Adrenal gland (tissue), 19 donors: ENCODE measurements at places on chromosomes 1 and 21.
A peak's percentile ranks its signal among the peaks of the same experiment; 100 is the strongest.

DNA sequence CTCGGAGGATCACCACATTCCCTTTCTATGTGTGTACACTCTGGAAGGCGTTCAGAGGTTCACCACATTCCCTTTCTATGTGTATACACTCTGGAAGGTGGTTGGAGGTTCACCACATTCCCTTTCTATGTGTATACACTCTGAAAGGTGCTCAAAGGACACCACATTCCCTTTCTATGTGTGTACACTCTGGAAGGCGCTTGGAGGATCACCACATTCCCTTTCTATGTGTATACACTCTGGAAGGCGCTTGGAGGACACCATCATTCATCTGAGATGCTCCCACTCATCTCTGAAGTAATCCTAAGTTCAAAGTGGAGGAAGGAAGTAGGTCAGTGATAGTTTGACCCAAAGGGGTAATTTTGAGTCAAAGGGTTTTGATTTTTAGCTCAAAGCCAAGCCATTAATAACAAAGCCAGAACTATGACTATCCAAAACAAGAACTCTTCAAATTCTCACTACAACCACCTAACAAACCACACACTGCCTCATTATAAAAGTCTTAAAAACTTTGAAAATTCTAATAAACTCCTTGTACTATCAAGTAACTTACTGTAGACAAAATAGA is 32.9 kb downstream of the NRIP1 start:
- DNase-seq = no peak

DNA sequence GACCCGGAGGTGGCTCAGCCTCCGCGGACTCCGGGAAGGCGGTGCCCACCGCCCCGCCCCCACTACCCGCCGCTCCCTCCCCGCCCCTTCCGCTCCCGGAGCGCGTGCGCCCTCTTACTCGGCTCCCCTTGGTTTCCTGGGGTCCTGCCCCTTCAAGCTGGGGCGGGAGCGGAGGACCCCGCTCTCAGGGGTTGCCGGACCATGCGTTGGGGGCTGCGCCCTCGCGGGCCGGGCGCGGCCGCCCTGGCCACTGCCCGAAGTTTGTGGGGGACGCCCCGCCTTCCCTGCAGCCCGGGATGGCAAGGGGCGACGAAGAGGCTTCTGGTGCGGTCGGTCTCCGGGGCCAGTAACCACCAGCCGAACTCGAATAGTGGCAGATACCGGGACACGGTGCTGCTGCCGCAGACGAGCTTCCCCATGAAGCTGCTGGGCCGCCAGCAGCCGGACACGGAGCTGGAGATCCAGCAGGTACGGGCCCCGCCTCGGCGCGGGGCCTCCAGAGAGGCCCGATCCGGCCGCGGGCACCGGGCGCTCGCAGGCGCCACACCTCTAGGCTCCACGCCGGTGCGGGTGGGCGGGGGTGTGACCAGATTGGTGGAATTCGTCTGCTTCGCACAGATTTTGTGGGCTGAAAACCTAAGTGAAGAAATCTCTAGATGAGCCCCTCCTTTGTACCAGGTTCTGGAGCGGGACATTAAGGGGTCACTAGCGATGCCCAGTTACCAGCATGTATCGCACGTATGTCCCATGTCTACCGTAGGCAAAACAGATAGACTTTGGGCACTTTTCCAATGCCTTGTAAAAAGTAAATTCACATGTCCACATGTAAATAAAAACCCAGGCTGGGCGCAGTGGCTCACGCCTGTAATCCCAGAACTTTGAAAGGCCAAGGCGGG is at the start of gene IARS2:
Gene IARS2, plus strand, starts transcription at position 117 of the 896 bp plus-strand sequence. Its CDS starts 85 bp downstream, at position 202.
- peak; percentile 92 for DNase-seq

DNA sequence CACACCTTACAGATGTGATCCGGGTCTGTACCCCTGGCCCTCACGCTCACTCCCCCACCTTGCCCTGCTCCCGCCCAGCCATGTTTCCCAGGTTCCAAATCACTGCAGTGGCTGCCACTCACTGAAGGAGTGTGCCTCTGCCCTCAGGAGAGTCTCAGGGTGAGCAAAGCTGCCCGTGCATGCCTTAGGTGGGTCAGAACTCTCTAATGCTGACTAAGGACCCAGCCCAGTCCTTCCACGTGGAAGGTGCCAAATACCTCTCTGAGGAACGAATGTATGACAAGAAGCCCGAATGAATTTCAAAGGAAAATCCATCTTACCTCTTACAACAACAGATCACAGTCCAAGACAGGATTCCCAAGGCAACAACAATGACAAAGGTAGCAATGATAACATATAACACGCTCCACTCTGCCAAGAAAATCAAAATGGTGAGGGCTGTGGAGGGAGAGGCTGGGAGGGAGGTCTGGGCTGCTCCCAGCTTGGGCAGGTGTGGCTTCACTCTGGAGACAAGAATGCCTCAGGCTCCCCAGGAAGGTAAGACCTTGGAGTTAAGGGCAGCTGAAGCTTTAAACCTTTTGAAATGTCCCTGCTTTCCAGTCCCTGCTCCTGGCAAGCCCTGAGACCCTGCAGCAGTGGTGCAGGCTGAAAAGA is 115.2 kb downstream of the KIAA0319L start:
- DNase-seq = no peak

DNA sequence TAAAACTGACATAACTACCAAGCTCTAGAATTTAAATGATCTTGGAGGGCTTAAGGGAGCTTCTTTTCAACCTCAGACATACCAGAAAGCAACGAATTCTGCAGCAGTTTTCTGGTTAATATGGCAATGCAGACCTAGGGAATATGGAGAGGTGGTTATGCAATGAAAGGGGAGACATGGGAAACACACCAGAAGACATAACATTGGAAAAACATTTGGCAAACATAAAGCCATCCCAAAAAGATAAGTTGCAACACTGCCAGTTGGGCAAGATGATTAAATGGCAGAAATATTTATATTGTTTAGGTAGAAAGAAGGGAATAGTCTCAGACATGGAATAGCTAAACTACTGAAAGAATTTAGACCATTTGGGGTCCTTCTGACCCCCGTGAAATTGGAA is 104.5 kb downstream of the KCNJ6 start:
- no peak for DNase-seq

GRCh38 chr1:51444096-51444495 is 75.0 kb downstream of the EPS15 start:
- DNase-seq = no peak

DNA sequence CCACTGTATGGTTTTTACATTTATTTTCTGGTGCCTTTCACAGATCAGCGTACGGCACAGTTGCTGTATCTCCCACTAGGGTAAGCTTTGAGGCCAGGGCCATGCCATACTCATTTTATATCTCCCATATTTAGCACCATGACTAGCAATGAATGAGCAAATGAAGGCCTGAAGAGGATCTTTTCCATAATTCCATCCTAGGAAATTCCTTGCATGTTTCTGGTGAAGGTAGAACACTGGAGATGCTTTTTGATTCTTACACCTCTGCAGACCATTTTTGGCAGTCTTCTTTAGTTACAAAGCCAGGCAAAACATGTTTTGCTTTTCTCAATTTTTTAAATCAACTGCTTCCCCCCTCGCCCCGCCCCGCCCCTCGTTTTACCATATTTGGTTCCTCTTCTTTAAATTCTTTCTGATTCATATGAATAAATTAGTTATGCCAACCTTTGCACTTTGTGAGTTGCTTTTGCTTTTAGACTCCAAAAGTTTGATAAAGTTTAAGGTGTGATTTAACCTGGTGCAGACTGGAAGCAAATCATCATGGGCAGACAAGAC is 78.9 kb upstream of the AK4 start:
- DNase-seq = no peak

DNA sequence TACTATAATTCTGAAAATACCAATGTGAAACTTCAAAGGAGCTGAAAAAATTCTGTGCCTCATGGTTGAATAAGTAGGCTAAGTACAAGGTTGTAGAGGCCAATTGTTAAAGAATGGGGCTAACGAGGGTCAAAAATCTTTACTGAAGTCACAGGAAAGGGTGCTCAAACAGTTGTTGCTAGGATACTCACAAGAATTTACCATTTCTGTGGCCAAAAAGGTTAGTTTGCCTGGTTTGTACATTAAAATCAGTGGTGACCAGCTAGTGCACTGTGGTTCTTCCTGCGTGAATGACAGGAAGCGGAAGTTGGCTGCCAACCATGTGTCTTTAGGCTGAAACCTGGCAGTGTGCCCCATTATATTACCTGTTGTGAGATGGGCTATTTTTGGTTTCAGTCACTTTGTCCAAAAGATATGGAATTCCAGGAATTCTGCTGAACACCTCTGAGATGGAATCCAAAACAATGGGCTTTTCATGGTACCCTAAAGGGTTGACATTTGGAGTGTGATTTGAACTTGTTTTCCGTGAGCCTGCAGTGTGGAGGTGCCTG is 13.5 kb downstream of the MAP3K21 start:
- no peak for DNase-seq

GRCh38 chr21:43354026-43354420 is 72.9 kb downstream of the SIK1 start:
- DNase-seq = no peak

- DNase-seq = no peak
Measured at GRCh38 chr1:72521659-72522058, 239.3 kb upstream of the NEGR1 start.

DNA sequence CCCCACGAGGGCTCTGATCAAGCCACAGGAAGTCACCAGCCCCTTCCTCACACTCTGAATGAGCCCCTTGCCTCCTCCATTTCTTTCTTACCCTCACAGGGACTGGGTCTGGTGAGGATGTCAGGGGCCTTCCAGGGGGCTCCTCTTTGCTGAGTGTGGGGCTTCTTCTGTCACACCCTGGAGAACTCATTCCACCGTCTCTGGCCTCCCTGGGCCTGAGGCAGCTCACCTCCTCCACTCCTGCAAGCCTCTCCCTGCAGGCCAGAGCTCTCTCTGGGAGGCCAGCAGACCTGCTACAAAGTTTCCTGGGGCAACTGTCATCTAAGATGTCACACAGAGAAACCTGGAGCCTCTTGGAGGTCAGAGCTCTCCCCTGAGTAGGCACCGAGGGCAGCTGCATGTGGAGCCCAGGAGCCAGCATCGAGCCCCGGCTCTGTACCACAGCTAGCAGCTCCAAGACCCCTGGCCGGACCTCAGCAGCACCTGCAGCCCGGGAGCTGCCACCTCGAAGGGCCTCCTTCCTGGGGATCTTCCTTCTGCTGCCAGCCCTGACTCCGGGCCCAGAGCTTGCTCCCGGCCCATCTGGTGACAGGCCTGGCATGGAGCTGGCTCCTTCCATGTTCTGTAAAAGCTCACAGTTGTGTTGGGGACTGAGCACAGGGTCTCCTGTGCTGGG is 1.1 kb downstream of the SPOCD1 start:
- no peak for DNase-seq

- DNase-seq = no peak
Measured at GRCh38 chr1:219533280-219533679, 79.6 kb downstream of the ZC3H11B start.

DNA sequence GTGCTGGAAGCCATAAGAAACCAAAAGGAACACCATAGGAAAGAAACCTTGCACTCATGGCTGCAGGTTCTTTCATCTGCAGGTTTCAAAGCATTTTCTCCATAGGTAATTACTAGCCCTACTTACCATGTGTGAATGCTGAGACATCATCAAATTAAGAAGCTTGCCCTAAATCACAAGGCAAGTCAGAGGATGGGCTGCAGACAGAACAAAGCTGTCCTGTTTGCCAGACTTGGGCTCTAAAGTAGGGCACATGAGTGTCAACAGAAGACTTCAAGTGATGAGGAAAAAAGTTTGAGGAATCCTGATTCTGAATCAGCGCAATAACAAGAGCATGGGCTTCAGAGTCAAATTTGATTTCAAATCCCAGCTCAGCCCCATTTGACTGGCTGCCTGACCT is 5.8 kb upstream of the EPS15 start:
- DNase-seq = no peak

DNA sequence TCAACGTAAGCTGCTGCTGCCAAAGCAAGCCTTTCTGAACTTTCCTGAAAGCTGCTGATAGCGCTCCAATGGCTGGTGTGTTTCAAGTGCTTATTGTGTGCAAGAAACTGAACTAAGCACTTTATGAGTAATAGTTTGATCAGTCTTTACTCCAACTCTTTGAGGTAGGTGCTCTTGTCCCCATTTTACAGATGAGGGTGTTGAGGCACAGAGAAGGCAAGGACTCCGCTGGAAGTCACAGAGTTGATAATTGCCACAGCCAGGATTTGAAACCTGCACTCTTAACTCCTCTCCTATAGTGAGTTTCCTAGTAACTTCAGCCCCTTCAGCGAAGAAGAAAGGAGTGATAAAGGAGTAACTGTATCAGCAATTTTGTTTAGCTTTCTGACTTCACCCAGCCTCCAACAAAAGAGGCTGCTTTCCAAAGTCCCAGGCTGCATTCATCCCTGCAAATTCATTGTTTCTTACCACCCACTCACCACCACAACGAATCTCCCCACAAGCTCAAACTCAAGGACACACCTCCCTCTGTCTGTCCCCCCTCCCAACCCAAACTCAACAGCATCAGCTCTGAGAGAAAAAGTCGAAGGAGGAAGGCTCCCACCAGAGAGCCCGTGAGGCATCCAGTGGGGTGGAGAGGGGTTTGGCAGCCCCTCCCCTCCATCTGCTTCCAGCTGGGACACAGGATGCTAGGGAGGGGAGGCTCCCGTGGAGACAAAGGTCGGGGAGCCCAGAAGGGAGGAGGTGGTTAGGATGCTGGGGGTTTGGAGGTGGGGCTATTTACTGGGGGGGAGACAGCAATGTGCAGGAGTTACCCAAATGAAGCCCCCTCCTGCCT is 139.6 kb downstream of the NAV1 start:
- no peak for DNase-seq

DNA sequence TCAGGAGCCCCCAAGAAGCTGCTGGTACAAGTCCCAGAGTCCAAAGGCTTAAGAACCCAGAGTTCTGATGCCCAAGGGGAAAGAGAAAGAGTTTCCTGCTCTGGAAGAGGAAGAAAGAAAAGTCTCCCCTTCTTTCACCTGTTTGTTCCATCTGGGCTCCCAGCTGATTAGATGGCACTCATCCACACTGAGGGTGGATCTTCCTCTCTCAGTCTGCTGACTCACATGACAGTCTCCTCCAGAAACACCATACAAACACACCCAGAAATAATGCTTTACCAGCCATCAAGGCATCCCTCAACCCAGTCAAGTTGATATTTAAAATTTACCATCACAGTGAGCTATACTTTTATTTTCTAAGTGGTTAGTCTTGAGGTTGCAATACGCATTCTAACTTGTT is 257.9 kb downstream of the PAPPA2 start:
- no peak for DNase-seq
